ENCODE measurements at places on chromosomes 11 and 22.

GRCh38 chr11:73164803-73165540 lies 22.9 kb upstream of the FCHSD2 start:
- DNase-seq: peak; percentile 4

GRCh38 chr11:108220721-108221336 lies 1.6 kb downstream of the NPAT start:
- DNase-seq: no peak

DNA sequence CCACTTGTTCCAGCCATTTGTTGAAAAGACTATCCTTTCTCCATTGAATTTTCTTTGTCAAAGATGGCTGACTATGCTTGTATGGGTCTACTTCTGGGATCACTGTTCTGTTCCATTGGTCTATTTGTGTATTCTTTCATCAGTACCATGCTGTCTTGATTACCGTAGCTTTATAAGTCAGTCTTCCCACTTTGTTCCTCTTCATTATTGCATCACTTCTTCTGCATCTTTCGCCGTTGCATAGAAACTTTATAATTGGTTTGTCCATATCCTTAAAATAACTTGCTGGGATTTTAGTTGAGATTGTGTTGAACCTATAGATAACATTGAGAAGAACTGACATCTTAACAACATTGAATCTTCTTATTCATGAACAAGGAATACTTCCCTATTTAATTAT lies 598.8 kb downstream of the TBC1D22A start:
- no peak for DNase-seq

GRCh38 chr11:62438641-62439040 lies 19.8 kb downstream of the SCGB1A1 start:
- DNase-seq: no peak

- no peak for DNase-seq
Observed at GRCh38 chr11:86954269-86955110, 705 bp downstream of the FZD4 start.

- no peak for DNase-seq
Observed at GRCh38 chr11:130301002-130301401, 13.7 kb downstream of the ZBTB44 start.

GRCh38 chr11:55967914-55968313 lies 1.8 kb downstream of the OR10AG1 start:
- no peak for DNase-seq

DNA sequence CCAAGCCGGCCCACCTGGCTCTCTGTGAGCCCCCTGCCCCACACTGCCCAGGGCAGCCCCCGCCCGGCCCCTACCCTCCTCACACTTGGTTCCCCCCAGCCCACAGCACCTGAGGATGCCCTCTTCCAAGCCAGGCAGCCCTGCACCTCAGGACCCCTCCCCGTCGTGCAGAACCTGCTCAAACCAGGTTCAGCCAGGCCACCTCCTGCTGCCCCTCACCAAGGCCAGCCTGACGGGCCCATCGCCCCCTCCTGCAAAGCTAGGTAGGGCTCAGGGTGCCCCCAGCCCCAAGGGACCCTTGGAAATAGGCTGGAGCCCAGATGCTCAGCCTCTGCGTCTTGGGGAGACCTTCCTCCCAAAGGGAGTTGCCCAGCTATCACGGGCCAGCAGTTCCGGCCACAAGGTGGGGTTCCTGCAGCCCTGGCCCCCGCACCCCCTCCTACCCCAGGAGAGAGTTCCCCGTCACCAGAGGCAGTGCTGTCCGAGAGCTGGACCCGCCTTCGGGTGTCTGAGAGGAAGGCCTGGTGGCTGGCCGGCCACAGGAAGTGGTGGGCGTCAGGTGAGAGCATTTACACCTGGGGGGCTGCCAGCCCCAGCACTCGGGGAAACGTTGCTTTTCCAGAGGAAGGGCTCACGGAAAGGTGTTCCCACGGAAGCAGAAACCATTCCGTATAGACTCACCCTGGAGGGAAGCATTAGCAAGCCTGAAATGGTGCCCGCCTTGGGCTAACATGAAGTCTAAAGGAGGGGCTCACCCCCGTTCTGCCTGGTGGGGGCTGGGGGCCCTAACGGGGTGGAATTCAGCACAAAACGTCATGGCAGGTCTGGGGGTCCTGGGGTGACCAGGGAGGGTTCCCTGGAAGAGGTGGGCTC lies 3.2 kb upstream of the SYT8 start:
- DNase-seq: peak; percentile 38

- no peak for DNase-seq
Observed at GRCh38 chr11:45886816-45887520, 1.5 kb downstream of the MAPK8IP1 start.

DNA sequence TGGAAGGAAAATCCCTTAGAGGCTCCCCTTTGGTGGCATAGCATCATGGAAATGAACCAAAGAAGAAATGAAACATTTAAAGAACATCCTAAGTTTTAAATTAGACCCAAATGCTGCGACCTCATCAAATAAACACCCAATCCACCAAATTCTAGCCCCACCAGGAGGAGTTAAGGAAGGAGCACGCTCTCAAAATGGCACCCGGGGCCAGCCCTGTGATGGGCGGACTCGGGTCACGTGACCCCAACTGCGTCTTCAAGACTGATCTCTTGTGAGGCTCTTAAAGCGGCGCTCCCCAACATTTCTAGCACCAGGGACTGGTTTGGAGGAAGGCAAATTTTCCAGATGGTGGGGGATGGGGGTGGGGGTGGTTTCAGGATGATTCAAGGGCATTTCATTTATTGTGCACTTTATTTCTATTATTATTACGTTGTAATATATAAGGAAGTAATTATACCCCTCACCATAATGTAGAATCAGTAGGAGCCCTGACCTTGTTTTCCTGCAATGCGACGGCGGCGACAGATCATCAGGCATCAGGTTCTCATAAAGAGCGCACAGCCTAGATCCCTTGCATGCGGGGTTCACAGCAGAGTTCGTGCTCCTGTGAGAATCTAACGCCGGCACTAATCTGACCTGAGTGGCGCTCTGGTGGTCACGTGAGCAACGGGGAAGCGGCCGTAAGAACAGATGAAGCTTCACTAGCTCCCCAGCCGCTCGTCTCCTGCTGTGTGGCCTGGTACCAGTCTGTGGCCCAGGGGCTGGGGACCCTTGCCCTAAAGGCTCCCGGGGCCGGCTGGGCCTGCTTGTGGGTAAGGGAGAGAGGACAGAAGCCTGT lies 90.6 kb upstream of the SLC22A12 start:
- DNase-seq: no peak

- no peak for DNase-seq
Observed at GRCh38 chr22:49997251-49997599, 15.3 kb downstream of the IL17REL start.

- DNase-seq: no peak
Observed at GRCh38 chr11:125188021-125188420, 23.5 kb downstream of the PKNOX2 start.

DNA sequence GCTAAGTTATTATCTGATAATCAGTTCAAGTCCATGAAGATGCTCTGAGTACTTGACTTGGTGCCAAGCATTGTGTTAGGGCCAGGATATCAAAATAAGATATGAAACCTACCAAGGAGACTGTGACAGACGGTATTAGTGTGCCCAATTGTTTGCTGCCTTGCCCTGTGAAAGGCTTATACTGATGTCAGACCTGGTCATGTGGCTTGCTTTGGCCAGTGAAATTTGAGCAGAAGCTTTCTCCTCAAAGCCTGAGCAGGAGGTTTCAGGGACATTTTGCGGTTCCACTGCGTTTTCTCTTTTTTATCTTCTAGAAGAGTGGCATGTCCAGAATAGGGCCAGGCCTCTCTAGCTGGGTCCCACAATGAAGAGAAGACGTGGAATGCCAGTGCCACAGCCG lies 15.8 kb upstream of the PKNOX2 start:
- DNase-seq: no peak

DNA sequence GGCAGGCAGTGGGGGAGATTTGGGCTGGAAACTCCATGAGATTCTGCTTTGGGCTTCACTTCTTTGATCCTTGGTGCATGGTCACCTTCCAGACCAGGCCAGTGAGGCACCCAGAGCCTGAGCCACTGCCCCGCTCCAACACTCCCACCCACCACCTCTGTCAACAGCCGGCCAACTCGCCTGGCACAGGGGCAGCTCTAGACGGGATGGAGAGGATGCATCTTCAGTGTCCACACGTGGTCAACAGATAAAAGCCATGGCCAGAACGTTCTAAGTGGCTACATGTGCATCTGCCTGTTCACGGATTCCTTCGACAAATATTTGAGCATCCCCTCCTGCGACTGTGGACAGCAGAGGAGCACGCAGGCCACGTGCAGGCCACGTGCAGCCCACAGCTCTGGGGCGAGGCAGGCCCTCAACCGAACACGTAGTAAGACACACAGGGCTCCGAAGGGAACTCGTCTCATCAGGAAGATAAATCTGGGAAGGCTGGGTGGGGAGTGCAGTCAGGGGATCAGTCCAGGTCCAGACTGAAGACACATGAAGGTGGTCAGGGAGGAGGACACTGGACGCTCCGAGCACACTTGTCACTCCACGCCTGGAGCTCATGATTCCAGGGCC lies 1.2 kb downstream of the LRRC56 start:
- no peak for DNase-seq

DNA sequence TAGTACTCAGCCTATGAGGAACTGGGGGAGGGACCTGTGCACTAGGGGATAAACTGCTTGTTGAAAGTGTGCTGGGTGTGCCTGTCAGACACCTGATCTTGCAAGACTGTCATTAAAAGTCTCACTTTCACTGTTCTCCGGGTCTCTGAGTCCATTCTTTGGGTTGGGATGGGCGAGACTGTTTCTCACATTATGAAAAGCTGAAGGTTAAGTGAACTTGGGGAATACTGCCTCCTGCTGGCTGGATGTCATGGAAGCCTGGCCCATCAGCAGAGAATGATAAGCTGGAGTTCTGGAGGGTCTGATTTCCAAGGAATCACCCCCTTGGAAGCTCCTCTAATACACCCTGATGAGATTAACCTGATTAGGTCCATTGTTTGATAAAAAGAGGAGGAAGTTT lies 9.0 kb upstream of the VPREB1 start:
- peak; percentile 49 for DNase-seq

DNA sequence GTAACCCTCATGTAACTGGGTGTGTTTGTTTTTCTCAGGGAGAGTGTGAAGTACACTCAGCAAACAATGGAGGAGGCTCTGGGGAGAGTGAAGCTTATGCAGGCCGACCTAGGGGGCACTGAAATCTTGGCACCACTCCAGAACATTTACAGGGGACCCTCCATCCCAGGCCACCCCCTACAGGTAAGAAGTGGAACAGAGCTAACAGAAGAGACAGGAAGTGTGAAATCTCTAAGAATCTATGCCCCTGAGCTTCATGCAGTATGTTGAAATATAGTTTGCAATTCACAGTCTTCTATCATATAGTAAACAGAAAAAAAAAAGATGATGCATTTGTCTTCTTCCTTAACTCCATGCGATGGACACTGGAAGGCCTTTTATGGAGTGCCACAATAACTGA lies 8.4 kb downstream of the VWA5A start:
- no peak for DNase-seq

DNA sequence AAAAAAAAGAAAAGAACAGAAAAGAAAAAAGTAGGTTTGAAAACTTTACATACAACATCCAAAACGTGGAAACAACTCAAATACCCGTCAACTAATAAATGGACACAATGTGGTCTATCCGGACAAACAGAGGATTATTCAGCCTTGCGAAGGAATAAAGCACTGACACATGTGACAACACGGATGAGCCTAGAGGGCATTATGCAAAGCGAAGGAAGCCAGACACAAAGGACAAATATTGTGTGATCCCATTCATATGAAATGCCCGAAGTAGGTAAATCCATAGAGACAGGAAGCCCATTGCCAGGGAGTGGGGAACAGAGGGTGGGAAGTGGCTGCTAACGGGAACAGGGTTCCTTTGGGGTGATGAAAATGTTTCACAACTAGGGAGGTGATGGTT lies 11.8 kb downstream of the RFPL1 start:
- DNase-seq: no peak

DNA sequence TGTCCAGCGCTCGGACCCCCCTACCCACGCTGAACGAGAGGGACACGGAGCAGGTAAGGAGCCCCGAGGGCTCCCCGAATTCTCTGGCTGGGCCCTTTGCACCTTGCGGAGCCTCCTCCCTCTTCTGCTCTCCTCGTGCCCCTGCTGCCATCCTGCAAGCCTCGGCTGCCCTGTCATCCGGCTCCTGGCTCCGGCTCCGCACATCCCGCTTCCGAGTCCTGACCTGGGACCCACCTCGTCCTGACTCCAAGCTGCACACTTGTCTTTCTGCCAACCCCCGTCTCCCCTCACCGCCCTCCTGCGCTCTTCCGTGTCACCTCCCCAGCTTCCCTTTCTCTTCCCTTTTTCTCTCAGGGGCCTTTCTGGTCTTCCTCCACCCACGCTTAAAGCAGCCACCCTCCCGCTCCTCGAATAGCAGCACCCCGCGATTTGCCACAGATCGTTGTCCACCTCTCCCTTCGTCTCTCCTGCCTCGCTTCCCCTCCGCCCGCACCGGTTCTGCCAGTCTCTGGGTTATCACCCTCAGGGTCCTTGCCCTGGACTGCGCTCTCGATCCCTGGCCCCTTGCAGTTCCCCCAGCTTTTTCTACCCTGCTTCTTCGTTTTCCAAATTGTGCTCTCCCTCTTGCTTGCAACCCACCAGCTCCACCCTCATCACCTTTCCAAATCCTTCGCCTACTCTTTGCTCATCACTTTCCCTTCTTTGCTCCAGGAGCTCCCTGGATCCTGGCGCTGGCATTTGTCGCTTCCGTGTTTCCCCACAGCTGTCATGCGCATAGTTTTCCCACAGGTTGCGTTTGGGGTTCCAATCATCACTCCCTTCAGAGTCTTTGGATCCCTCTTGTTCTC lies 822 bp downstream of the MARK2 start:
- DNase-seq: peak; percentile 43

GRCh38 chr11:93537767-93538261 lies 5.4 kb downstream of the SMCO4 start:
- no peak for DNase-seq

DNA sequence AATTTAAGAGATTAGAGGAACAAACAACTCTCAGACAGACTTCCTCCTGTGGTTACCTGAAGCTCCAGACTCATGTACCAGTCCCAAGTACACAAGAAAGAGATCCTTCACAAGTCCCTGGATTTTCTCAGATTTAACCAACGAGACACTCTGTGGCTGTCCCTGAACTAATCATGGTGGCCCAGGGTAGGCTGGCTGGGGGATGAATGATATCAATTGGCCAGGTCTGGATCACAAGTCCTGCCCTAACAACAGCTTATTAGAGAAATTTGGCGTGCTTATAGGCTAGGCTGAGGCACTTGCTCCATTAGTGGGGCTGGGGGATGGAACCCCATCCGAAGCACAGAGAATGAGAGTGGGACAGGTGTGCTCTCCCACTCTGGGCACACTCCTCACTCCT lies 22.1 kb downstream of the HEPHL1 start:
- DNase-seq: no peak

DNA sequence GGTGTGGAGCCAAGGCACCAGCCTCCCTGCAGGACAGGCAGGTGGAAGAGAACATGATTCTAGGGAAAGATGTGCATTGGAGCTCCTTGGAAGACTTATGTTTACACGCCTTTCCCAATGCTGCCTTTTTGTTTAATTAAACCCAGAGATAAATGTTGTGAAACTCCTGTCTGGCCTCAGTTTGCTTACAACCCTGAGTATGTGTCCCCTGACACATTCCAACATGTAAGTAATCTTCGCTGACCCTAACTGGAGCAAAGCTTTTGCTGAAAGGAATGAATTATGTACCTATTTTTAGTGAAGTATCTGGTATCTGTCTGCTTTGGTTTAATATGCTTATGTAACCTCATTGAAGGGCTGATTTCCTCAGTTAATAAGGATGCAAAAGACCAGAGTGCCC lies 56.7 kb downstream of the APIP start:
- DNase-seq: no peak

- DNase-seq: no peak
Observed at GRCh38 chr11:2911785-2912391, 17.3 kb downstream of the PHLDA2 start.
